ENCODE measurements at places on chromosomes 6 and 20. TPM values are rescaled to one million over a fixed set of nuclear protein-coding genes. Genes with fewer than 3 reads are reported as not detected.

The VWA7 gene
- 21.5 TPM for total RNA-seq

The PXDC1 gene
- 31.7 TPM for total RNA-seq

The EDN1 gene
- total RNA-seq: 5.9 TPM

DNA sequence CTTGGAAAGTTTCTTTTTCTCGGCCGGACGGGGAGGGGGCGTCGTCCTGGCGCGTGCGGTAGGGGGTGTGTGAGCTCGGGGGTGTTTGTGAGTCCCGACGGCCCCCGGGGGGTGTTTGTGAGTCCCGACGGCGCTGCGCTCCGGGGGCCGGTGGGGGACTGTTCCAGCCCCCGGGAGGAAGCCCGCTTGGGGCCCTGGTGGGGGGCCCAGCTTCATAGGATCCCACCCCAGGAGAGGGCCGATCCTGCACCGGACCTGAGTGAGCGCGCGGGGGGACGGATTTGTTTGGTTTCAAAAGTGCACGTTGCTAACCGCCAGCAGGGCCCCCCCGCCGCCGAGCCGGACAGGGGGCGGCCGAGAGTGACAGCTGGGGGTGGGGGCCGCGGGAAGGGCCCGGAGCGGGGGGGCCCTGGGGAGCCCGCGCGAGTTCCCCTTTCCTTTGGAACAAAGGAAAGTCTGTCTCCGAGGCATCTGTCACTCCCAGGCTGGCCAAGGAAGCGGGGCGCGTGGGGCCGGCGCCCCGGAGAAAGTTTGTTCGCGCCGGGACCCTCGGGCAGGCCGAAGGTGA is 485 bp downstream of the TGIF2 start:
- no peak for DNase-seq

GRCh38 chr20:47031821-47032220 is 137.2 kb downstream of the EYA2 start:
- peak; percentile 22 for DNase-seq
